ENCODE measurements at places on chromosomes 7 and 10.

- DNase-seq = no peak
Observed at GRCh38 chr10:78042058-78042751, 8.5 kb downstream of the RPS24 start.

DNA sequence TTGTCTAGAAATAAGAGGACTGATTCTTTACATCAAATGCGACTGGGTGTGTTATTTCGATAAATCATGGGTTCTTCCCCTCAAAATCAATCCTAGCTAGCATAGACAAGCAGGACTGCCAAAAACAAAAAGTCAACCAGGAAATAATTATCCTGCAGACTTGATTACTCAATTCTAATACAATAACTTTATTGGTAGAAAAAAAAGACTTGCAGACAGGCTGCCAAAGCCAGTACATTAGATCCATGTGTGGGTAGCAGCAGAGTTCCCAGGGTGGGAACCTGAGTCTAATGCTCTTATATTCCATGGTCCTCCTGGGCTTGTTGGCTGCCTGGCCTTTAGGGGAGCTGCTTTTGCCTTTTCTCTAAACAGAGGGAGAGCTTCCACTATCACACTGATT, 7.8 kb downstream of the AFAP1L2 start:
- DNase-seq = no peak

DNA sequence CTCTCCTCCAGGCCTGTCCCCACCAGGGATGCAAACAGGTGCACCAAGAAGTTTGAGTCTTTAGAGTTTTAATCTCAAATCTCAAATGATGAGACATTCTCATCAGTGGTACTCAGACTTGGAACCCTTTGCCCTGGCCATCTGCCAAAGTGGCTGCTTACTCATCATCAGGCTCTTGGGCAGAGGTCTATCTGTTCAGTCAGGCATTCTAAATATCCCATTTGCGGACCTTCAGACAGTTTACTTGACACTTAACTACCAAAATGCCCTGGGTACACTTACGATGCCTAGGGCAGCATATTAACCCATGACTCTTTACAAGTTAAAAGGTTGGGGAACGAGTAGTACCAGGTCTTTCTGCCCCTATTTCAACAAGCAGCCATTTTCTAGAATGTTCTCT, 61.2 kb upstream of the YAE1 start:
- no peak for DNase-seq

- no peak for DNase-seq
Observed at GRCh38 chr10:5581670-5582566, 57.2 kb downstream of the CALML3 start.

DNA sequence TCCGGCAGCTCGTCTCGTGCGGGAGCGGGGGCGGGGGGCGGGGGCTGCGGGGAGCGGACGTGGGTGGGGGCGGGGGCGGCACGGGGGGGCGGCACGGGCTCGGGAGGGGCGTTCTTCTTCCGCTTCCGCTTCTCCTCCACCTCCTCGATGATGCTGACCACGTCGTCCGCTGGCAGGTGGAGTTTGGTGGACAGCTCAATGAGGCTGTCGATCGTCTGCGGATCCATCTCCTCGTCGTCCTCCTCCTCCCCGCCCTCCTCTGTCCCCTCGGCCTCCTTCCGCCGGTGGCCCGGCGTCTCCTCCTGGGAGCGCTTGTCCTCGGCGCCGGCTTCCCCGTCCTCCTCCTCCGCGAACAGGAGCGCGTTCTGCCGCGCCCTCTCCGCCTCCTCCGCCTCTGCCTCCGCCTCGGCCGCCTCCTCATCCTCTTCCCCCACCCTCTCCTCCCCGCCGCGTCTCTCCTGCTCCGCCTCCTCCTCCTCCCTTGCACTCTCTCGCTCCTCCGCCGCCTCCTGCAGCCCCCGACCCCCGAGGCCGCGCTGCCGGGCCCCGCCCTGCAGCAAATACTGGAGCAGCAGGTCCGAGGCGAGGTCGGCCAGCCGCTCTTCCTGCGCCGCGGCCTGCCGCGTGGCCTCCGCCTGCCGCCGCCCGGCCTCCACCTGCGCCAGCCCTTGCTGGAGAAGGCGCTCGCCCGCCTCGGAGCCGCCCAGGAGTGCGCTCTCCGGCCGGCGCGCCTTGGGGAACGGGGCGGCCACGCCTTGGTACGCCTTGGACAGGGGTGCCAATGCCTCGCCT, 1.9 kb downstream of the VGF start:
- no peak for DNase-seq

GRCh38 chr7:43553999-43554398, 28.9 kb upstream of the STK17A start:
- DNase-seq = no peak

DNA sequence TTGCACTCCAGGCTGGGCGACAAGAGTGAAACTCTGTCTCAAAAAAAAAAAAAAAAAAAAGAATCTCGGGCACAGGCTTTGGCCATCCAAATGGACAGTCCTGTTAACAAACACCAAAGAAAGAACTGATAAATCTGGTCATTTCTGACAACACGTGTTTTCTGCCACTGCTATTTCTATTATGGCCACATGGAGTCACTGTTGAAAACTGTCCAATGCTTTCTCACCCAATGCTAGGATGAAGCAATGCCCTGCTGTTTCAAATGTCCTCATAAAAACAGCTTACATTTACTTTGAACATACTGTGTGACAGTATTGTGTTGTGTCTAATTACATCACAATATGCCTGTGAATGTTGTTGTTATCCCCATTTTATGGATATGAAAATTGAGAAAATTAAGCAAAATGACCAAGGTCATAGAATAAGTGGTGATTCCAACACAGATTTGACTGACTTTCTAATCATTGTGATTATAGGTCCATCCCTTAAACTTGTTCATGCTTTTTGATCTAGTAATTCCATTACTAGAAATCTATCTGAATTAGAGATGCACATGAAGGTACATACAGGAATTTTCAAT, 19.9 kb upstream of the MAP3K8 start:
- no peak for DNase-seq

DNA sequence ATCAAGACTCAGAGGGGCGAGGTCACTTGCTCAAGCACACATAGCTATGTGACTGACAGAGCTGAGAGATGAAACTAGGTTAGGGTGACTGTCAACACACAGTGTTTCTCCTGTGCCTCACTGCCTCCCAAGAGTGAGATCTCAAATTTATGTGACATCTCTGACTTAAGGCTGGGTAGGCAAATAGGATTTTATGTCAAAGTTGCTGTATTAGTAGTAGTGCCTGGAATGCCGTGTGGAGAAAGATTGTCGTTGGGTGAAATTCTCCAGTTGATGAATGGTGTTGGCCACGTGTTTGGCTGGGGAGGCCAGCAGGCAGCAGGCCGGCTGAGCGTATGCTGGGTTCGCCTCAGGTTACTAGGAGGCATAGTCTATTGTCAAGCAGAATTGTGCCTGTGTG, 148.3 kb upstream of the BMPER start:
- no peak for DNase-seq

- no peak for DNase-seq
Observed at GRCh38 chr10:11335167-11335652, 276.2 kb downstream of the USP6NL start.

GRCh38 chr10:60314069-60314940, 75.4 kb downstream of the ANK3 start:
- no peak for DNase-seq

- no peak for DNase-seq
Observed at GRCh38 chr7:116554436-116554835, 29.6 kb downstream of the CAV1 start.

All from stimulated activated CD4-positive, alpha-beta T cell treated with anti-CD3 and anti-CD28 coated beads, TNF-alpha, amount 100 ng/mL, for 4 hours (primary cell).